ENCODE measurements at places on chromosomes 16 and 17.
A peak's percentile ranks its signal among the peaks of the same experiment; 100 is the strongest.

GRCh38 chr16:74709441-74709877 is 8.8 kb upstream of the MLKL start:
- peak; percentile 67 for DNase-seq
- H3K27ac ChIP-seq: no peak overlapping the region
- no peak overlapping the region for H3K4me3 ChIP-seq
- no peaks in the 10 kb centered on the region for H3K36me3 ChIP-seq
- no peaks in the 10 kb centered on the region for H3K4me1 ChIP-seq

DNA sequence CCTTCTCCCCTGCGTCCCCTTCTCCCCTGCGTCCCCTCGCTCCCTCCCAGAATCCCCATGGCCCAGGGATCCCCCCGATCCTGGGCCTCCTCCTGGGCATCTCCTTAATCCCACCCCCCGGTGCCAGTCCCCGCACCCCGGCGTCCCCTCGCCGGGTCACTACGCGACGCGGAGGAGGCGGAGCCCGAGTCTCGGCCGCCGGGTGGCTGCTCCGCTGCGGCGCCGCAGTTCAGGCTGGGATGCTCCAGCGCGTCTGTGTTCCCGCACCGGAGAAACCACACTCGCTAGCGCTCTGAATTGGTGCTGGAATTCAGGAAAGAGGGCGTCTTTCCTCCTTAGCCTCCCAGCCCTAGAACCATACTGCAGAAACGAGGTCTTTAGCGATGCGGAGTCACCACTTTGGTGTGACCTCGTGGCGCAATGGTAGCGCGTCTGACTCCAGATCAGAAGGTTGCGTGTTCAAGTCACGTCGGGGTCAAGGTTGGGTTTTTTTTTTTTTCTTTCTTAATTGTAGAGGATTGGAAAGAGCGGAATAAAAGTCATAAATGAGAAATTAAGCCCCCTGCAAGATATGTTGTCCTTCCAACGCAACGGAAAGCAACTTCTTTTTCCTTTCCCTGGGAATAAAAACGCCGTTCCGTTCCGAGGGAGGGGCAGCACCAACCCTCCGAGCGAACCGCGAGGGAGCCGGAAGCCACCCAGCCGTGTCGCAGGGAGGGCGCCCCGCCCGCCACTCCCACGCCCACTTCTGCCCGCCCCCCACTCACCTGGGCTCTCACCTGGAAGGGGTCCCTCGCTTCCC is 25.7 kb upstream of the SLC47A1 start:
- H3K36me3 ChIP-seq: no peaks in the 10 kb centered on the region
- DNase-seq: peak; percentile 80
- H3K4me1 ChIP-seq: peaks cover 19% of the 10 kb centered on the region
- peak overlapping the region; percentile 98 for H3K27ac ChIP-seq
- peaks cover 2% of the 10 kb centered on the region for H3K27me3 ChIP-seq

DNA sequence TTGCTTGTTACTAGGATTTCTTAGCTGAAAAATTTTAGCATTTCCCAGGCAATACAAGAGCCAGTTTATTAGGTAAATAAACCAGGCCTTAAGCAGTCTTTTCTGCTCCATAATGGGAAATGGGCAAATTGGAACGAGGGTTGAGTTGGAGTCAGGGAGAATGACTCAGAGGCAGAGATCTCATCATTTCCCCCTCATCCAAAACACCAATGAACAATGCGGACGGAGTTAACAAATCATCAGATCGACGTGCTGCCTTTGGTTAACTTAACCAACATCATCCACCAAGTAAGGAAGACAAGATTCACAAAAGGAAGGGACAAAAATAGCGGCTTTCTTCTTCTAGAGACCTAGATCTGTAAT is 243.5 kb downstream of the STX8 start:
- H3K27me3 ChIP-seq: no peaks in the 10 kb centered on the region
- peaks cover 13% of the 10 kb centered on the region for H3K36me3 ChIP-seq
- no peak overlapping the region for H3K27ac ChIP-seq
- DNase-seq: no peak

GRCh38 chr17:64009571-64010402 is 10.6 kb downstream of the ICAM2 start:
- H3K36me3 ChIP-seq: no peaks in the 10 kb centered on the region
- no peak overlapping the region for H3K4me3 ChIP-seq
- H3K4me1 ChIP-seq: peaks cover 9% of the 10 kb centered on the region
- H3K27me3 ChIP-seq: peaks cover 9% of the 10 kb centered on the region
- no peak overlapping the region for H3K27ac ChIP-seq

- no peaks in the 10 kb centered on the region for H3K36me3 ChIP-seq
- H3K4me1 ChIP-seq: peaks cover 9% of the 10 kb centered on the region
- DNase-seq: no peak
- H3K27me3 ChIP-seq: no peaks in the 10 kb centered on the region
- H3K4me3 ChIP-seq: no peak overlapping the region
- H3K27ac ChIP-seq: no peak overlapping the region
These were observed 34.8 kb downstream of the FAM20A start for GRCh38 chr17:68566442-68566738.

GRCh38 chr16:81457326-81458133 is 12.9 kb downstream of the CMIP start:
- H3K4me1 ChIP-seq: peaks cover 10% of the 10 kb centered on the region
- H3K36me3 ChIP-seq: peaks cover 8% of the 10 kb centered on the region
- H3K27me3 ChIP-seq: no peaks in the 10 kb centered on the region
- peak overlapping the region; percentile 66 for H3K27ac ChIP-seq

- H3K27me3 ChIP-seq: peaks cover 9% of the 10 kb centered on the region
- no peak overlapping the region for H3K27ac ChIP-seq
- no peak overlapping the region for H3K4me3 ChIP-seq
- H3K4me1 ChIP-seq: peaks cover 45% of the 10 kb centered on the region
- no peaks in the 10 kb centered on the region for H3K36me3 ChIP-seq
- no peak for DNase-seq
These were observed 71.1 kb downstream of the METRNL start for GRCh38 chr17:83150369-83151055.

DNA sequence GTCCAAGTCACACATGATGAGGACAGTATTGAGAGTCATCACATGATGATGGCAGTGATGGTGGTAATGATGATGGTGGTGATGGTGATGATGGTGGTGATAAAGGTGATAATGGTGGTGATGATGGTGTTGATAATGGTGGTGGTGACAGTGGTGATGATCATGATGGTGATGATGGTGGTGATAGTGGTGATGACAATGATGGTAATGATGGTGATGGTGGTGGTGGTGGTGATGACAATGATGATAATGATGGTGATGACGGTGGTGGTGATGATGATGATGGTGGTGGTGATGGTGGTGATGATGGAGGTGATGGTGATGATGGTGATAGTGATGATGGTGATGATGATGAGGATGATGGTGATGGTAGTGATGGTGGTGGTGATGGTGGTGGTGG is 190.2 kb upstream of the ZNF469 start:
- no peak overlapping the region for H3K27ac ChIP-seq
- peaks cover 18% of the 10 kb centered on the region for H3K4me1 ChIP-seq
- no peak for DNase-seq
- H3K27me3 ChIP-seq: no peaks in the 10 kb centered on the region
